Stimulated activated CD4-positive, alpha-beta T cell treated with anti-CD3 and anti-CD28 coated beads, Interleukin-15, amount 100 ng/mL, for 1 hour (primary cell): ENCODE measurements at places on chromosomes 13 and 19.

DNA sequence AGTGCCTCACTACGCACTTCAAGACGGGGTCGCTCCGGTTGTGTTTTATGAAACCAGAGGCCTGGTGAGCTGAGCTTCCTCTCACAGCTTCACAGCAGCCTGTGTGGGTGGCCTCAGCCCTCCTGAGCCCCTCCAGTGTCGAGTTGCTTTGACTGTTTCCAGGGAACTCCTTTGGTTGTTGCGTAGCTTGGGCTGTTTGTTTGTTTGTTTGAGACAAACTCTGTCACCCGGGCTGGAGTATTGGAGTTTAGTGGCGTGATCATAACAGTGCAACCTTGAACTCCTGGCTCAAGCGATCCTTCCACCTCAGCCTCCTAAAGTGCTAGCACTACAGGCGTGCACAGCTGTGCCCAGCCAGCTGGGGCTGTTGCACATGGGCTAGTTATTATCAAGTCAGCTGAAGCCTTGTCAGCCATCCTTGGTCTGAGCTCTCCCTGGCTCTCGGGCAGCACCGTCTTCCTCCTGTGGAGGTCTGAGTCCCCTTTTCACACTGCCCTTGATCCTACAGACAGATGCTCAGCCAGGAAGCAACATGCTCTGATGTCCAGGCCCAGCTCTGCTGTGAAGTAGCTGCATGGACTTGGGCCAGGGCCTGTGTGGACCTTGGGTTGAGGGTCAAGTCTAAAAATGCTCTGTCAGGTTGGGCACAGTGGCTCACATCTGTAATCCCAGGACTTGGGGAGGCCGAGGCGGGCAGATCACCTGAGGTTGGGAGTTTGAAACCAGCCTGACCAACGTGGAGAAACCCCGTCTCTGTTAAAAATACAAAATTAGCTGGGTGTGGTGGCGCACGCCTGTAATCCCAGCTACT, 10.2 kb downstream of the DOT1L start:
- no peak for DNase-seq

- no peak for DNase-seq
Measured at GRCh38 chr13:97392020-97392419, 41.9 kb upstream of the RAP2A start.

DNA sequence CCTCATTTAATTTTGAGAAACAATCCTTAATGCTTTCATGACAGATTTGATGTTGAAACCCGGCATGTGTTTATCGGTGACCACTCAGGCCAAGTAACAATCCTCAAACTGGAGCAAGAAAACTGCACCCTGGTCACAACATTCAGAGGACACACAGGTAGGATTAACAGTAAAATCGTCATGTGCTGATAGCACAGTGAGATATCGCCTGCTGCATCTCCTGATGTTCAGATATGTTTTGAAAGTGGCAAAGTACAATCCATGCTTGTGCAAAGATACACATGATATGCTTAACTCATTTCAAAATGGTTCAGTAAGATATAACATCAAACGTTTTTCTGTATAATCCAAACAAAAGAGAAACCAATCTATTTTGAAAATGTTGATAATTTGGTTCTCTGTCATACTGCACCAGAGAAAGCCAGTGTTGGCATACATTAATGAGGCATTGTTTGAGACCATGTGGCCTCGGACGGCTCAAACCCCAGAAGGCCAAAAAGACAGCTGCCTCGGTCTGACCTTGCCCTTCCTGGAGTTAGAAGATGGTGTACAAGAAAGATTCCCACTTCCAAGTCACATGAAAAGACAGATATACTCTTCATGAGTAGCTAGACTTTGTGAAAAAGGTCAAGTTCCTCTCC, 76.2 kb downstream of the DHRS12 start:
- no peak for DNase-seq

DNA sequence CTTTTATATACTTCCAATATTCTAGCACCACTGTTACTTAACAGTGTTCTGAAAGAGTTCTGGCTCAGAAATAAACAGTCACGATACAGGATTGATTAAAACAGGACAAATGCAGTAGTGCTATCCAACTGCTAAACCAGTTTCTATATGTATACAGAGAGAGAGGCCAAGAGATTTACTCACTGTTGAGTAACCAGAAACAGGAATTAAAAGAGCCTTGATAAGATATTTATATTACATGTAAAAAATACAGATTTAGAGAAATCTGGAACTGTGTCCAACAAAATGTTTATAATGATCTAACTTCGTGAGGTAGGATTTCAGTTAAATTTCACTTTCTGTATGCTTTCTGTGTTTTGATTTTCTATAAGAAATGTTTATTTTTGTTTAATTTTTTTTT, 116.6 kb downstream of the CDK8 start:
- no peak for DNase-seq

DNA sequence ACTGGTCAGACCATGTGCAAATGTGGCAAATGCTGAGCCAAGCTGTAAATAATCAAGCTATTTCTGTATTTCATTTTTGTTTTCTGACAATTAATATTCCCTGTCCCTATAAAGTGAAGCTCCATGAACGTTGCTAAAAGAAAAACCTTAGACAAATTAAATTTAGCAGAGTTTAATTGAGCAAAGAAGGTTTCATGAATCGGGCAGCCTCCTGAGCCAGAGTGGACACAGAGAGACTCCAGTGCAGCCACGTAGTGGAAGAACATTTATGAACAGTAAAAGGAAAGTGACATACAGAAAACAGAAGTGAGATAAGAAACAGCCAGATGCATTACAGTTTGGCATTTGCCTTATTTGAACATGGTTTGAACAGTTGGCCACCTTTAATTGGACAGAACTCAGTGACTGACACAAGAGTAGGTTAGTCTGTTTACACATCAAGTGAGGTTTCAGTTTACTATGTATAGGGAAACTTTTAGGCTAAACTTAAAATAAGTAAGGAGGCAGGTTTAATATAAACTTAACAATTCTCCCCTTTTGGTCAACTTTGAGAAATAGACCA, 69.7 kb downstream of the UFM1 start:
- DNase-seq: no peak
